ENCODE measurements at places on chromosomes 1 and 21.

DNA sequence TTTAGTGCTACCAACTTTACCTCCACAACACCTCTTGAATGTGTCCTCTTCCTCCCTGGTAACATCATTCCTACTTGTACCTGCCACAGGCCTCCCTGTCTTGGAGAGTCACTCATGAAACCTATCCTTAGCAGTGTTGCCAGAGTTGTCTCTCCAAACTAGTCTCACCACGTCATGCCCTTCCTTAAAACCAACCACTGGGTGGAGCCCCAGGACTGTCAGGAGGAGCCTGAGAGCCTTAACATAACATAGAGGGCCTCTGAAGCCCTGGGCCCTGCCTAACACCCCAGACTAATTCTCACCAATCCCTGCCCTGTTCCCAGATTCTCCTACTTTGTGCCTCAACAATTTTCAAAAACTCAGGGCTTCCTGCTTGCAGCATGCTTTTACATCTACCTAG, 65.3 kb downstream of the ZNF697 start:
- DNase-seq = no peak

DNA sequence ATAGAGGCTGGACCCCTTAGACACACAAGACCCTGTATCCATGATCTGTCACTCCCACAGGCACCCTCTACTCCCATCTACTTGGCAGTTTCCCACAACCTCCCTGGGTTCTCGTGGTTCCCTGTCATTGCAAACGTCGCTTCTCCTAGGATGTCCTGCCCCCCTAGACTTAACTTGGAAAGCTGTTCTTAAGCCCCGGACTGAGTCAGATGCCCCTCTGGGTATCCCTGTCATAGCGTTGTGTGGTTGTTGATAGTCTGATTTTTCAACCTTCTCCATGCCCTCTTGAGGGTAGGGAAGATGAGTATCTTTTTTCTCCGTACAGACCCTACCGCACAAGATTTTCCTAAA, 11.8 kb downstream of the RCC1 start:
- no peak for DNase-seq

- DNase-seq = no peak
These were observed 55.1 kb downstream of the UBE2T start for GRCh38 chr1:202286622-202287097.

GRCh38 chr1:39890273-39890672, 7.0 kb upstream of the TRIT1 start:
- no peak for DNase-seq

GRCh38 chr21:33721081-33721480, 78.8 kb downstream of the ITSN1 start:
- no peak for DNase-seq

DNA sequence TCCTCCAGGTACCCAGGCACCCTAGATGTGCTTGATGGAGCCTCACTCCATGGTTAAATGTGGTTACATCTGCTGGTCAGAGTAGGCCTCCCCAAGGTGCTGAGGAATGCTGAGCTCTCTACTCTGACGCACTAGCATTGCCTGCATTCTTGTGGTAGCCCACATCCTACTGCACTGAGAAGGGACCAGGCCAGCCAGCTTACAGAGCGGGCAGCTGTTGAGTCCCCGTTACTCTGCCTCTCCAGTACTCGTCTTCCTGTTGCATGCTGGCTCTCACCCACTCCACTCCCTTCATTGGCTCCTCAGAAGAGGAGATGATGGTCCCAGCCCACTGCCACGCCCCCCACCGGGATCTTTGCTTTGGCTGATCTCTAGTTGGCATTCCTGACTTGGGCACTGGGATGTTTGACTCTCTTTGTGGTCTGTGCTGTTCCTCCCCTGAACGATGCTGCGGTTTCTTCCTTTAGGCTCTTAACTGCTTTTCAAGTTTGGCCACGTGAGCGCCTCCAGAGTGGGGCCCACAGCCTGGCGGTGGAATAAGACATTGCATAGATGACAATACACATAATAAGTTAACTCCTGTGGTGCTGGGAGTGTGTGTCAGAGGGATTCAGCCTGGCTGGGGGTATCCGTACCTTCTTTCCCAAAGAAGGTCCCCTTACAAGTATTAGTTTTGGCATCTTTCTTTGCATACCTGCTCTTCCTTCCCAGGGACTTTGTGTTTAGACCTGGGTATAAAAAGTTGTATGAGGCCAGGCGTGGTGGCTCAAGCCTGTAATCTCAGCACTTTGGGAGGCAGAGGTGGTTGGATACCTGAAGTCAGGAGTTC, 18.6 kb downstream of the AZIN2 start:
- DNase-seq = peak; percentile 67

DNA sequence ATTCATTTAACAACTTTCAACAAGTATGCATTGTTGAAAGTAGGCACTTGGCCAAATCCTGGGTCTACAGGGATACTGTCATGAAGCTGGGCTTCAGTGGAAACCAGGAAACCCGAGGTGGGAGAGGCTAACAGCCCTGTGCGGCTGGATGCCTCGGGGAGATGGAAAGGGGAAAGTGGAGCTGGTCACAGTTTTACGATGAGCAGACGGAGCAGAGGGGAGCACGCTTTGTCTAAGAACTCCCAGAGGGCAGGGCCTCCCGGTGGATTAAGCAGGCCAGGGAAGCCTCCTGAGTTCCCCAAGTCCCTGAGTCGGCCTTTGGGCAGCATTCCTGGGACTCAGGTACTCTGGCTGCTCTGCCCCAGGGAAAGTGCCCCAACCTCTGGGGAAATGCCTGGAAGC, 23.8 kb downstream of the STUM start:
- no peak for DNase-seq

- DNase-seq = no peak
These were observed 126.4 kb upstream of the GALNT2 start for GRCh38 chr1:229940684-229941083.
